ENCODE measurements at places on chromosomes 5 and 9. TPM values are rescaled to one million over a fixed set of nuclear protein-coding genes. Genes with fewer than 3 reads are reported as not detected.

IFNA6 gene
- total RNA-seq: not detected

PCDHGA9 gene
- total RNA-seq: 3.9 TPM

RASGRF2 gene
- 8.2 TPM for total RNA-seq

MCTP1 gene
- total RNA-seq: 203 TPM

NMUR2 gene
- not detected for total RNA-seq

SELENOP gene
- not detected for total RNA-seq

DMRTA1 gene
- total RNA-seq: 2.1 TPM

PPP1R26 gene
- 11.8 TPM for total RNA-seq

PCDHGA2 gene
- total RNA-seq: 1.2 TPM

NSG2 gene
- total RNA-seq: not detected

GMCL2 gene
- not detected for total RNA-seq

ZBTB26 gene
- total RNA-seq: 5.0 TPM

PAPPA gene
- 0.13 TPM for total RNA-seq

SLC27A6 gene
- 0.18 TPM for total RNA-seq

PRRT1B gene
- total RNA-seq: not detected

RNF183 gene
- total RNA-seq: not detected

C9orf50 gene
- total RNA-seq: not detected

RORB gene
- not detected for total RNA-seq

TMC1 gene
- total RNA-seq: 1.5 TPM

COL5A1 gene
- 164 TPM for total RNA-seq

CDKN2A gene
- 9.3 TPM for total RNA-seq

CSF1R gene
- not detected for total RNA-seq

RGS14 gene
- total RNA-seq: 4.8 TPM

UQCRQ gene
- 458 TPM for total RNA-seq

CXCL14 gene
- total RNA-seq: not detected

SARDH gene
- 0.30 TPM for total RNA-seq

CENPH gene
- 16.4 TPM for total RNA-seq

TCF7 gene
- total RNA-seq: 2.5 TPM

OR13C9 gene
- total RNA-seq: not detected

GLRA1 gene
- total RNA-seq: not detected

TRIO gene
- total RNA-seq: 242 TPM

DNAH5 gene
- total RNA-seq: 1.7 TPM

IFNA21 gene
- total RNA-seq: not detected

SLC4A9 gene
- not detected for total RNA-seq

AGXT2 gene
- total RNA-seq: not detected

SLC1A1 gene
- total RNA-seq: 8.3 TPM

NKD2 gene
- not detected for total RNA-seq

IFNA13 gene
- total RNA-seq: not detected

CAMK4 gene
- 8.2 TPM for total RNA-seq

TEK gene
- total RNA-seq: 38.9 TPM

MEF2C gene
- 58.3 TPM for total RNA-seq

SHOC1 gene
- total RNA-seq: not detected

CCDC69 gene
- 4.3 TPM for total RNA-seq

CD74 gene
- total RNA-seq: 0.76 TPM

FAM153A gene
- total RNA-seq: not detected

CARD9 gene
- total RNA-seq: 0.71 TPM

ZNF300 gene
- 9.6 TPM for total RNA-seq

SGCD gene
- total RNA-seq: not detected

HAVCR2 gene
- total RNA-seq: 0.42 TPM

CTSL gene
- 105 TPM for total RNA-seq

RNF145 gene
- total RNA-seq: 59.7 TPM
